Activated CD4-positive, alpha-beta memory T cell treated with anti-CD3 and anti-CD28 coated beads, Interleukin-2, amount 10 ng/mL, durations not matched to agents 7 days and 5 days (primary cell): ENCODE measurements at places on chromosomes 5 and 9.
A peak's percentile ranks its signal among the peaks of the same experiment; 100 is the strongest.

- DNase-seq = no peak
Measured at GRCh38 chr5:53099546-53099945, 10.0 kb downstream of the MOCS2 start.

GRCh38 chr9:123406691-123407216 is 50.8 kb downstream of the CRB2 start:
- DNase-seq = no peak

DNA sequence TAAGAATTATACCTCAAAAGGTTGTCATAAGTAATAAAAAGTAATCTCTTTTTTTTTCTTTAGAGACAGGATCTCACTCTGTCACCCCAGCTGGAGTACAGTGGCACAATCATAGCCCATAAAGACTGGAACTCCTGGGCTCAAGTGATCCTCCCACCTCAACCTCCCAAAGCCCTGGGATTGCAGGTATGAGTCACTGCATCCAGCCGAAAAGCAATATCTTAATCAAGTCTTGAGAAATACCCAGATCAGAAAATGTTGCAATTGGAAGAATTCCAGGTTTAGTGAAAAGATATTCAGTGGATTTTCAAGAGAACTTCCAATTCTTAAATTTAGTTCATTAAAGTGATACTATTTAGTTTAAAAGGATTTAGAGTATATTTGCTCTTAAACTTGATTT is 40.9 kb upstream of the IDNK start:
- DNase-seq = no peak

GRCh38 chr9:104783588-104783987 is 19.7 kb downstream of the NIPSNAP3B start:
- no peak for DNase-seq

DNA sequence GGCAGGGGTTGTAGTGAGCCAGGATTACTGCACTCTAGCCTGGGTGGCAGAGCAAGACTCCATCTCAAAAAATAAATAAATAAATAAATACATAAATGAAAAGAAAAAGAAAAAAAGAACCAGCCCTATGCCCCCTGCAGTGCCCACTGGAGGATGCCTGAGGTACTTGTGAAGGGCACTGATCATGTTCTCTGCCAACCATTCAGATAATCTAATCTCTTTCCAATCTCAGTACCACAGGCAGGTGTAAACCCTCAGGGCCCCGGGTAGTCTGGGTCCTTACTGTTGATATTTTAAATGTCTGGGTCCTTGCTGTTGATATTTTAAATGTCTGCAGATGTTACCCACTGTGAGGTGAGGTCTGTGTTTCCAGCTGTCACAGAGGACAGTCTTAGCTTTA is 321.8 kb upstream of the ADCY2 start:
- no peak for DNase-seq

GRCh38 chr9:4118666-4119065 is 181.2 kb downstream of the GLIS3 start:
- DNase-seq = no peak

- DNase-seq = no peak
Measured at GRCh38 chr9:34085581-34086500, 37.2 kb upstream of the UBAP2 start.

DNA sequence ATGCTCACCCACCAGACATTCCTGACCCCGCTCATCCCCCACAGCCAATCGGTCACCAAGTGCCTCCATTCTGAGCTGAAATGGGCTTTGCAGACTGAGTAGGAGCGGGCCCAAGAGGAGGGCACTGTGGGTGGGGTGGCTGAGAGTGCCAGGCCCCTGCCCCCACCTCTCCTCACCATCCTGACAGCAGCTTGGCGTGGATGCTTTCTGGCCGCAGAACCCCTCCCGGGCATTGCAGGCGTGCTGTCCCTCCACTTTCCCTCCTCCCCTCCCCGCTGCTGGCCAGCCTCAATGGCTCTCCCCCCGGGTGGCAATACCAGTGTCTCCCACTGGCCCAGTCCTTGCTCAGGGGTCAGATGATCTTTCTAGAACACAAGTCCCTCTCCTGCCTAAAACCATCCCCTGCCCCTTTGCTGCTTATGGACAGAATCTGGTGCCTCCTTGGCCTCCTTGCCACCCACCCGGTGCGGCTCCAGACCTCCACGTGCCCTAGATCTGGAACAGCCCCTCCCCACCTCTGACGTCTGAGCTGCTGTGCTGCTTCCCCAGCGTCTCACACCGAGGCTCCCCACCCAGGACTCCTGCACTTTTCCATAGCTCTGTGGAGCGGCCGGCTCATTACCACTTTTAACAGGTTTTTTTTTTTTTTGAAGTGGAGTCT is 6.1 kb downstream of the FLT4 start:
- no peak for DNase-seq

- no peak for DNase-seq
Measured at GRCh38 chr9:81423589-81424326, 265.6 kb downstream of the TLE1 start.

GRCh38 chr9:94870793-94871558 is 144.5 kb downstream of the AOPEP start:
- peak; percentile 65 for DNase-seq

- no peak for DNase-seq
Measured at GRCh38 chr5:17737092-17737491, 102.8 kb downstream of the TAF11L14 start.

DNA sequence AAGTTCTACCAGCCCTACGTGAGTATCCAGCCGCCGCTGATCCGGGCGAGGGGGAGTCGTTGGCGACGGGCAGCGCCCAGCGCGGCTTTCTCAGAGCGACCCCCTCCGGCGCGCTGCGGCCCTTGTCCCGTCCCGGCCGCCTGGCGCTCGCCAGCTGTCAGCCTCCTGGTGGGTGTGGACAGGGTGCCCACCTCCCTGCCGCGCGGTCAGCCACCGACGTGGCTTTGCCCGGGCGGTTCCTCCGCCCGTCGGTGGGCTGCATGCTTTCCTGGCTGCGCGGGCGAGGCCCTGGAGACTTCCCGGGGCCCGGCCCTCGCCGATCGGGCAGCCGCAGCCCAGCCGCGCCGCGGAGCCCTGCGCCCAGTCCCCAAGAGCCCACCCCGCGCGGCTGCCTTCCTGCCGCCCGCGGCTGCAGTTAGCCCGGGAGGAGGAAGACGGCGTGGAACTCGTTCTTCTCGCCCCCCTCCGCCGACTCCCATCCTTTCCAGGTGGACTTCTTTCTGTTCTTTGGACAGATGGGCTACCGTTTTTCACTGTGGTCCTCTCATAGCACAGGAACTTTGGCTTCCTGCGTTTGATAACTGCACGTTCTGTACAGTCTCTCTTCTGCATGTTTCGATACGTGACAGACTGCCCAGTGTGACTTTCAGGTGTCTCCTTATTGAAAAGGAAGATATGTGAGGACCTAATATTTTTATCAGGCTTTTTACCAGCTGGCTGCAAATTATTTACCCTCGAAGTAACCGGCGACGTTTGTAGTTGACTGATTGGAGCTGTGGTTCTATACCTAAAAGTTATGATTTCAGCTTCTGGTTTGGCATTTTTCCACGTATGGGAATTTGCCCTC is 577 bp downstream of the AP3S1 start:
- DNase-seq = no peak

DNA sequence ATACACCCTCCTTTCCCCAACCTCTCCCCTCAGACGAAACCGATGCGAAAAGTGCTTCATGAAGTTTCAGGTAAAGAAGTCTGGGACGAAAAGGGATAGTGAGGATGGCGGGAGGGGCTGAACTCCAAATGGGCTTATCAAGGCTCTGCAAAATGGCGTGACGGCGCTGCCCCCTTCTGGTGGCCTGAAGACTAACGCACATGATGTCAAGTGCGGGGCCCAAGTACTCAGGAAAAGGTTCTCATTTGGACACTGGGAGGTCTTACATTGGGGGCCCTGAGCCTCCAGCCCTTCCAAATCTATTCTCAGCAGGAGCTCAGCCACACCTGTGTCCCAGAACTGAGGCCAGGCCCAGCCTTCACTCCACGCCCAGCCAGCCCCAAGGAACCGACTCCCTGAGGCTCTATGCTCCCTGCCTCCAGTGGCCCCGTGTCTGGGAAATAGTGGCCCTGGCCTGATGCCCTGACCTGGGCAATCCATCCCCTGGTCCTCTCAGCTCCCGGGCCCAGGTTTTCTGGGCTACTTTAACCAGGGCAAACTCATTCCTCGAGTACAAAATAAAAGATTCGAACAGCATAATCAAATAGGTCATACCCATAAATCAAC is 119.9 kb downstream of the KCNIP1 start:
- peak; percentile 34 for DNase-seq

- DNase-seq = no peak
Measured at GRCh38 chr9:120870206-120870605, 6.8 kb downstream of the PHF19 start.

DNA sequence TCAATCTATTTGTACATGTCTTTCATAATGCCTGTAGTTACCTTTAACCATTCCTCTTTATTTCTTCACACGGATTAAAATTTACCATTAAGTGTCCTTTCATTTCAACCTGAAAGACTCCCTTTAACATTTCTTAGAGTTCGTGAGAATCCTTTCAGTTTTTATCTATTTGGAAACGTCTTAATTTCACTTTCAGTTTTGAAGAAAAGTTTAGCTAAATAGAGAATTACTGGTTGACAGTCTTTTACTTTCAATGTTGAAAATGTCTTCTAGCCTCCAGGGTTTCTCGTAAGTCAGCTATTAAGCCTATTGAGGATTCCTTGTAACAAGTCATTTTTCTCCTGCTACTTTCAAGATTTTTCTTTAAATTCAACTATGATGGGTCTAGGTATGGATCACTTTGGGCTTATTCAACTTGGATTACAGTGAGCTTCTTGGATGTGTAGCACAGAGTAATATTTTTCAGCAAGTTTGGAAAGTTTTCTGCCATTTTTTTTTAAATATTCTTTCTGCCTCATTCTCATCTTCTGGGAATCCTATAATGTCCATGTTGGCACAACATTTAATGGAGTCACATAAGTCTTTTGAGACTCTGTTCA is 48.5 kb downstream of the RFX3 start:
- no peak for DNase-seq

DNA sequence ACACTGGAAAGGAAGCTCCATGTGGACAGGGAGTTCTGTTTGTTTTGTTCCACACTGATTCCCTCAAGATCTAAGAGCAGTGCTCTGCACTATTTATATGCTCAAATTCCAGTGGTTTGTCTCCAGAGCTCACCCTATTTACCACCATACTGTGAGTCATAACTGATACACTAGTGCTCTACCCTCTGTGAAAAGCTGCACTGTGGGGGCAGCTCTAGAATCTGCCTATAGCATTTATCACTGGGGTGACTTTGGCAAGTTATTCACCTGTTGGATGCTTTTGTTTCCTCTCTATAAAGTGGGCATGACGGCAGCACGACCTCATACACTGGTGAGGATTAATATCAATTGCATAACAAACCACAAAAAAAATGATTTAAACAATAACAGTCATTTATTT is 307.8 kb downstream of the NR2F1-AS1 start:
- no peak for DNase-seq

- DNase-seq = no peak
Measured at GRCh38 chr5:8842971-8843551, 702.8 kb downstream of the SEMA5A start.

GRCh38 chr5:156590978-156591377 is 259.1 kb upstream of the PPP1R2B start:
- no peak for DNase-seq

- no peak for DNase-seq
Measured at GRCh38 chr5:176817369-176817840, 7.0 kb downstream of the UNC5A start.

- DNase-seq = no peak
Measured at GRCh38 chr5:28415791-28416443, 1377.5 kb upstream of the CDH9 start.

DNA sequence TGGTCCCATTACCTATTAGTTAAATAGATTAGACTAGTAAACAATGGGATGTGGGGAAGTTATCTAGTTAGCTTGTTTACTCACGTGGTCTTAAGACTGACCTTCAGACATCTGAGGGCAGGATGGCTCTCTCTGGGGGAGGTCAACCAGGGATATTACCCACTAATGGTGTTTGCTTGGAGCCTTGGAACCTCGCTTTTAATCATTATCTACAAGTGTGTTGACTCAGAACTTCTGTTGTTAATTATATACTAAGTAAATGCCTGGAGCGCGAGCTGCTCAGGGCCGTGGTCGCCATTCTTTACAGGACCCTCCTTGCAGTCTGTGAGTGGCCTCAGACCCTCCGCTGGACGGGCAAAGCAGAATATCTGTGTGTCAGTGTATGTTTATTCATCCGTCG is 48.5 kb upstream of the ZNF354A start:
- no peak for DNase-seq
